NCI-H1694 treated with DMSO at 0.1 percent for 48 hours (cell line): ENCODE measurements at places on chromosomes 6 and 20.

DNA sequence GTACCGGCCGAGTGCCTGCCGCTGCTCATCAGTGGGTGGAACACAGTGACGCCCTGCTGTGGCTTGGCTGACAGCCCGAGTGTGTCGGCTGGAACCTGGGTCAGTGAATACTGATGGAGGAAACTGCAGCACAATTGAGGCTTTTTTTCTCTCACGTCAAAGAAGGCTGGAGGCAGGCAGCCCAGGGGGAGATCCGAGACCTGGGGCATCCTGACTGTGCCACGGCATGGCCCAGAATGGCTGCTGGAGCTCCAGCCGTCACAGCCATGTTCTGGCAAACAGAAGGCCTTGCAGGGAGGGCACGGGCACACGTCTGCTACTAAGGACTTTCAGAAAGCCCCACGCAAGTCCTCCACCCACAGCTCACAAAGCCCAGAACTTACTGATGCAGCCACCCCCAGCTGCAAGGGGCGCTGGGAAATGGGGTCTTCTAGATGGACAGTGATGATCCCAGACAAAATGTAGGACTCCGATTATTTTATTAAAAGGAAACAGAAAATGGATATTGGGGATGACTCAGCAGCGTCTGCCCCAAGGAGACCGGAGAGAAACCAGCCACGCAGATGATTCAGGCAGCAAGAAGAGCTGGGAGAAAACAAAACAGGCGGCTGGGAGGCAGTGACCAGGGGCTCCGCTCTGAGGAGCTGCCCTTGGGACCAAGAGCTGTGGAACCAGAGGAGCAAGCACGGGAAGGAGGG, 140.0 kb downstream of the TAF4 start:
- no peak for DNase-seq

- DNase-seq = no peak
These were observed 146.3 kb upstream of the RNF24 start for GRCh38 chr20:4161401-4162251.

- no peak for DNase-seq
These were observed 918.0 kb downstream of the TFAP2A start for GRCh38 chr6:9496837-9497236.

DNA sequence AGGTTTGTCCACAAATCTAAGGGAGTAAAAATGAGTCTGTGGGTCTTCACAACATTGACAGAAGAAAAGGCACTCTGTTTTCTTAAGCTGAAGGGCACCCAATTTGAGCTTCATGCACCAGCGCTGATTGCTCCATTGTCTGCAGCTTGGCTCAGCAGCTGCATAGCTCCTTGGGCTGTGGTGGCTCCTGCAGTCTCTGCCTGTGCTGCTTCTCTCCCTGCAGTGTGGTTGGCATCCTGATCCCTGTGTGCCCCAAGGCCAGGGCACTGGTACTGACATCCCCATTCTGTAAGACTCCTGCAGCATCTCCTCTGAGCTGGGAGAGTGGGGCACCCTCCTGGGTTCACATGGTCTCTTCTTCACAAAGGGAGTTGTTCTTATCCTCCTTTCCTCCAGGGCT, 83.2 kb upstream of the B3GAT2 start:
- no peak for DNase-seq

DNA sequence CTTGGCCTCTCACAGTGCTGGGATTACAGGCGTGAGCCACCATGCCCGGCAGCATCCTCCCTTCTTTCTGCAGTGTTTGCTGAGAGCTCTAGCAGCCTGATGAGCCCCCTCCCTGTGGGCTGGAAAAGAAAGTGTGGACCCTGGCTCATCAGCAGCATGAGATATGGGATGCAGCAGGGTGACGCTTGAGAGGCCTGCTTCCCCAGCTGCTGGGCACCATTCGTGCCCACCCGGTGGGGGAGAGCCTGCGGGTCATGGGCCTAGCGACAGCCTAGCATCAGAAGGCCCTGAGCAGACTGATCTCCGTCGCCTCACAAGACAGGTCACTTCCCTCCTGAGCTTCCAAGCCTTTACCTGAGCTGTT, 16.0 kb upstream of the CCDC167 start:
- no peak for DNase-seq

GRCh38 chr20:61524951-61525666, 273.0 kb downstream of the CDH4 start:
- DNase-seq = no peak

- no peak for DNase-seq
These were observed 139.1 kb downstream of the BTBD3 start for GRCh38 chr20:12056839-12057238.

GRCh38 chr6:106973018-106973835, 1.3 kb downstream of the CD24 start:
- no peak for DNase-seq

DNA sequence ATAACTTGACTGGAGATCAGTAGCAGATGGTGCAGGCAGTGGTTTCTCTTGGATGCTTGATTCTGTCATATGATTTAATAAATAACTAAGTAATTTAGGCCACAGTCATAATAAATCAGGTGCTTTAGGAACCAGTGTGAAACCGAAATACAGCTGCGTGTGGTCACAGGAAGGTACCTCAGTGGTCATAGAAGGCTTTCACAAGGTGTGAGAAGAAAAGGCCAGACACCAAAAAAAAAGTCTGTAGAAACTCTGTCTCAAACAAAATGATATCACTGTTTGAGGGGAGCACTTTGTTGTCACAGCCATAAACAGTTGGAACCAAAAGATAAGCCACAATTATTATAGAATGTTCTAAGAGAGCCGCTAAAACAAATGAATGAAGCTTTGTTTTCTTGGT, 56.5 kb downstream of the ARMC2 start:
- DNase-seq = no peak

DNA sequence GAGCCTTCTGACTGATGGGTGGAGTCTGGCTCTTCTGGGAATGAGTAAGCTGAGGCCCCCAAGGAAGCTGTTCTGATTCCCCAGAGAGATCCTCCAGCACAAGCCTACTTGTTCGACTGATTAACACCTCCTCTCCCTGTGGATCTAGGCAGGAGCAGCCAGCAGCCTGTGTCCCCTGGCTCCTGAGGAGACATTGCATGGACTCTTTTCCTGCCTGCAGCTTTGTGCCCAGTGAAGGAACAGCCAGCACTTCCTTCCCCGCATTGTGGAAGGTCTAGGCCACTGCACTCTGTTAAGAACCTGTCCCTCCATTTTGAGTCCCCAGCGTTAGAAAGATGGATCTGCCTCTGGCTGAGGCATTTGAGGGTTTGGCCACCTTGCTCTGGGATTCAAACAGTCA, 29.1 kb downstream of the LRFN2 start:
- DNase-seq = no peak

- no peak for DNase-seq
These were observed 8.8 kb upstream of the TPD52L1 start for GRCh38 chr6:125144822-125145221.
